SJCRH30 (cell line): ENCODE measurements at places on chromosomes 2 and 18. TPM values are rescaled to one million over a fixed set of nuclear protein-coding genes. Genes with fewer than 3 reads are reported as not detected.

Gene RAB6C
- not detected in 2 replicates for total RNA-seq

Gene RUFY4
- not detected in 2 replicates for total RNA-seq

Gene SDC1
- 61.8 and 62.6 TPM in 2 replicates for total RNA-seq

DNA sequence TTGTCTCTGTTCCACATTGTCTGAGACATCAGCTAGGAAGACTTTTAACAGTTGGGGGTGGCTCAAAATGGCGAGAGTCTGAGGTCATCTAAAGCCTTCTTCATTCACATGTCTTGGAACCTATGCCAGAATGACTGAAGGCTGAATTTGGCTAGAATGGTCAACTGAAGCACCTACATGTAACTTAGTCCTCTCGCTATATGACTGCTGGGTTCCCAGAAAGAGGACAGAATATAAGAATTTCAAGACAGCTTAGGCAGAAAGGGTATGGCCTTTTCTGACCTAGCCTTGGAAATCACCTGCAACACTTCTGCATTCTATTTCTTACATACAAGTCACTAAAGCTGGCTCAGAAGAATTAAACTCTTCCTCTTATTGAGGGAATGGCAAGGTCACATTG lies 75.6 kb upstream of the OTX1 start:
- peaks cover 7% of the 10 kb centered on the region; the same call in 1 of the 2 replicates for H3K36me3 ChIP-seq
- no peaks in the 10 kb centered on the region for H3K27me3 ChIP-seq
- no peak for DNase-seq
- H3K4me1 ChIP-seq: no peaks in the 10 kb centered on the region

DNA sequence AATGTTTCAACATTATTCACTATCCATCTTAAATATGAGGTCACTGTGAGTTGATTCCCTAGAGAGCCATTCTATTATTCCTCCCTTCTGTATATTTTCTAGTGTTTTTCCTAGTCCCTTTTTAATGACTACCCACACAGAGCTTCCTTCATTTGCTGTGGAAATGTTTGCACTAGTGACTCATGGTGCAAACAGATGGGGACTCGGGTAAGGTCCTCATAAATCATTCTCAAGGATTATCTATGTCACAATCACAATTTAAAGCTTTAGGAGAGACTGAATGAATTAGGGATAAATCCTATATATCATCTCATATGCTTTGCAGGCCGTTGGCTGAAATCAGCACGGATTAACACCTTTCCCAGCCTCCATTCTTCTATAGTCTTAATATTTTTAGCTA lies 159.6 kb downstream of the DCC start:
- H3K4me1 ChIP-seq: peaks cover 12% of the 10 kb centered on the region
- no peak overlapping the region for H3K27ac ChIP-seq
- no peaks in the 10 kb centered on the region for H3K36me3 ChIP-seq
- H3K27me3 ChIP-seq: no peaks in the 10 kb centered on the region
- peak; percentile 15 for DNase-seq

- DNase-seq: no peak
- H3K4me1 ChIP-seq: peaks cover 32% of the 10 kb centered on the region
- H3K36me3 ChIP-seq: no peaks in the 10 kb centered on the region
- H3K27me3 ChIP-seq: no peaks in the 10 kb centered on the region
These were observed 46.0 kb upstream of the SERTAD2 start for GRCh38 chr2:64699712-64700111.

GRCh38 chr18:3485153-3486149 lies 35.5 kb downstream of the TGIF1 start:
- no peaks in the 10 kb centered on the region for H3K36me3 ChIP-seq
- H3K4me1 ChIP-seq: peaks cover 9% of the 10 kb centered on the region
- DNase-seq: no peak
- H3K4me3 ChIP-seq: no peak overlapping the region
- H3K27me3 ChIP-seq: no peaks in the 10 kb centered on the region
- H3K27ac ChIP-seq: no peak overlapping the region

GRCh38 chr2:71571945-71572344 lies 118.6 kb downstream of the DYSF start:
- H3K4me3 ChIP-seq: no peak overlapping the region
- no peaks in the 10 kb centered on the region for H3K4me1 ChIP-seq
- H3K27ac ChIP-seq: no peak overlapping the region
- H3K36me3 ChIP-seq: peaks cover 37% of the 10 kb centered on the region
- DNase-seq: no peak

DNA sequence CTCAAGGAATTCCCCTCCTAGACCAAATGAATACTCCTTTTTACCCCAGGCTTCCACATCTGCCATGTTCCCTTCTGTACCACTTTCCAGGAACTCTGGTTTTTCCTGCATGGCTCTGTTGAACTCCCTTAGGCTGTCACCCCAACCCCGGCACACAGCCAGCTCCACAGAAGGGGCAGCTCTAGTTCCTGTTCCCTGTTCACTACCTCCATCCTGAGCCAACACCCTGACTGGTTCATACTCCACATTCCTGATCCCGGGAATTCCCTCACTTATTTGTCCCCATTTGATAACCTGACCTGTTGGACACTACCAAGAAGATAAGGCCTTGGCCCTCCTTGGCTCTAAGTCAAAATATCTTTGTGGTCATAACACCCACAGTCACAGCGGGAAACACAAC lies 280.9 kb upstream of the RAB6C start:
- no peak overlapping the region for H3K4me3 ChIP-seq
- no peaks in the 10 kb centered on the region for H3K36me3 ChIP-seq
- no peaks in the 10 kb centered on the region; the same call in 1 of the 2 replicates for H3K27me3 ChIP-seq
- H3K27ac ChIP-seq: no peak overlapping the region
- DNase-seq: no peak
- H3K4me1 ChIP-seq: no peaks in the 10 kb centered on the region

DNA sequence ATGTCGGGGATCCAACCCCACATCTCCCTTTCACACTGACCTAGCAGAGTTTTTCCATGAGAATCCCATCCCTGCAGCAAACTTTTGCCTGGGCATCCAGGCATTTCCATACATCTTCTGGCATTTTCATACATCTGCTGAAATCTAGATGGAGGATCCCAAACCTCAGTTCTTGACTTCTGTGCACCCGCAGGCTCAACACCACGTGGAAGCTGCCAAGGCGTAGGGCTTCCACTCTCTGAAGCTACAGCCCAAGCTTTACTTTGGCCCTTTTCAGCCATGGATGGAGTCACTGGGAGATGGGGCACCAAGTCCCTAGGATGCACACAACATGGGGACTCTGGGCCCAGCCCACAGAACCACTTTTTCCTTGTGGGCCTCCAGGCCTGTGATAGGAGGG lies 32.2 kb upstream of the TEX51 start:
- H3K27ac ChIP-seq: no peak overlapping the region
- H3K4me3 ChIP-seq: no peak overlapping the region
- no peak for DNase-seq
- no peaks in the 10 kb centered on the region for H3K36me3 ChIP-seq
- H3K4me1 ChIP-seq: no peaks in the 10 kb centered on the region

DNA sequence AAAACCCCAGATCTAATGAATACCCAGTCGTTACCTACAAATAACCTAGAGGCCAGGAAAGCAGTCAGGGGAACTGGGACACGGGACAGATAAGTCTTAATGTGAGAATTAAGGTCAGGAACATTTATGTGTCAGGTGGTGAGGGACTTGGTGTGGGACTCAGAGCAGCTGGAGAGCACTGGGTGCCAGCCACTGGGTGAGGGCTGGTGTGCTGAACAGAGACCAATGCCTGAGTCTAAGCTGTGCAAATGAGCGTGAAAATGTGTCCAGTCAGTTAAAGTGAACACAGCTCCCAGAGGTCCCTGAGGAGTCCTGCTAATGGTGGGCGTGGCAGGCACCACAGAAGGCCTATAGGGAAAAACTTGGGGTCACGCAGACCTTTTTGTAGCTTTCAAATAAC lies 225.9 kb downstream of the C1D start:
- no peak for DNase-seq
- no peak overlapping the region for H3K4me3 ChIP-seq
- no peak overlapping the region for H3K27ac ChIP-seq
- H3K36me3 ChIP-seq: no peaks in the 10 kb centered on the region
- H3K27me3 ChIP-seq: 0 out of 2 replicates have a peak, but pooled peaks cover 8% of the 10 kb centered on the region
